GM18507 (cell line): ENCODE measurements at places on chromosomes 3 and 15.

DNA sequence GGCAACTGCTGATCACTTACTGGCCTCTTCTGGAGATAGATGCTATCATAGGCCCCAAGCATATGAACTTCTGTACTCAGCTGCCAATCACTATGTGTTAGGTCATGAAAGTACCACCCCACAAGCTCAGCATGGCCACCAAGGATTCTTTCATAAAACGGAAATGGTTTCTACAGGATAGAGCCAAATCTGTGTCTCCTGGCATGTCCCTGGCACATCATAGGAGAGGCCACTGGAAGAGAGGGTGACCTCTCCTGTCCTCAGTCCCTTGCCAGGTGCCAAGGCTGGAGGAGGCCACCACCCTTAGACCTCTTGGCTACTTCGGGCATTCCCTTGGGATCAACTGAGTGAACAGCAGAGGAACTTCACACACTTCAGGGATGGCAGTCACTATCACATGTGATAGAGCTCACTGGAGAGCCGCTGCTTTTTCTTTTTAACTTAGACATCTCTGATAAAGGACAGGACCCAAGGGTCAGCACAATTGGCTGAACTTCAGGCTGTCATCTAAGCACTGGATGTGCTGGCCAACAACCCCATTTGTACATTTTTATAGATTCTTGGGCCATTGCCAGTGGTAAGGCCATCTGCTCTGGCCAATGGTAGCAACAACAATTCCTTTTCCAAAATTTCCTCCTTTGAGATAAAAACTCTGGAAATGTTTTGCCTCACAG is 425.2 kb downstream of the SQOR start:
- DNase-seq: no peak

GRCh38 chr15:62211348-62211747 is 46.3 kb upstream of the C2CD4B start:
- DNase-seq: no peak

DNA sequence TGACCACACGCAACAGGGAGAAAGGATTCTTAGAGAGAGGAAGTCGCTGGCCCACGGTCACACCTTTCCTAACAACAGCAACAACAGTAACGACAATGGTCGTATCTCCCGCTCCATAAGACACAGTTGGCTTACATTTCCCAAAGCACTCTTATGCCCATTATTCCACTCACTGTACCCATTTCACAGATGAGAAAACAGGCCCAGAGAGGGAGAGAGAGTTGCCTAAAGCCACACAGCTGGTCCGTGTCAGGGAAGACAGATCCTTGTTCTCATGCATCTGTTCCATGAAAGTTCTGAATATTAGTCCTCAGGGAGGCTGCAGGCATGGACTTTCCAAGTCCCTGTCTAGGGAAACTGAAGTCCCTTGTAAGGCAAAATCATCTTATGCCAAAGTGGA is 42.0 kb upstream of the ATP2B2 start:
- no peak for DNase-seq

- DNase-seq: no peak
These were observed 25.9 kb upstream of the CAPN7 start for GRCh38 chr3:15180042-15180611.

GRCh38 chr3:78420611-78421010 is 1347.2 kb downstream of the ROBO1 start:
- DNase-seq: no peak

GRCh38 chr15:70418943-70419342 is 321.2 kb upstream of the TLE3 start:
- DNase-seq: no peak

- no peak for DNase-seq
These were observed 1047.7 kb downstream of the TBL1XR1 start for GRCh38 chr3:176149567-176149966.

DNA sequence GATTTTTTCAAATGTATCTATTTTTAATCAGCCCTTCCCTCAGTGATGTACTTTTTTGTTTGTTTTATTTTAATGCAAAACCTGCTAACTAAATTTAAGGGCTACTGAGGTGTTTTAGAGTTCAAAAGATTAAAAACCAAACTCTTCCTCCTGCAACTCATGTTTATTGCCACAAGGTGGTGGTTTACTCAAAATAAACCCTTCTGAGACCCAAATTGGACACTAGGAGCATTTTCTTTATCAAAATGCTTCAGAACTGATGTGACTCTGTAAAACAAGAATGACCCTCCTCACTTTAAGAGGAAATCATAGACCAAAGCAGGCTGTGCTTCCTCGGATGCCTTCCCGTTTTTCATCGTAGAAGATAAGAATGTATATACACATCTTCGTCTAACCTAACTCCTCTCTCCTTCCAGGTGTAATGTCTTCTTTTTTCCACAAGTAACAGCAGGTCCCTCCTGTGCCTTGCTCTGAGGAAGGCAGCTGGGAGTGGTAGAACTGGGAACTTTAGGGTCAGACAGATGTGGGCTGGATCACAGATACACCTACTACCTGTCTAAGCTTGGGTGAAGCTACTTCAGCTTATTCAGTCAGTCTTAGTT is 2.9 kb upstream of the NME9 start:
- DNase-seq: no peak
